Endodermal cell (in vitro differentiated cells): ENCODE measurements at places on chromosomes 2 and 18. TPM values are rescaled to one million over a fixed set of nuclear protein-coding genes. Genes with fewer than 3 reads are reported as not detected.
A peak's percentile ranks its signal among the peaks of the same experiment; 100 is the strongest.

- no peak for DNase-seq
Observed at GRCh38 chr2:77121518-77121917, 400.7 kb downstream of the LRRTM4 start.

DNA sequence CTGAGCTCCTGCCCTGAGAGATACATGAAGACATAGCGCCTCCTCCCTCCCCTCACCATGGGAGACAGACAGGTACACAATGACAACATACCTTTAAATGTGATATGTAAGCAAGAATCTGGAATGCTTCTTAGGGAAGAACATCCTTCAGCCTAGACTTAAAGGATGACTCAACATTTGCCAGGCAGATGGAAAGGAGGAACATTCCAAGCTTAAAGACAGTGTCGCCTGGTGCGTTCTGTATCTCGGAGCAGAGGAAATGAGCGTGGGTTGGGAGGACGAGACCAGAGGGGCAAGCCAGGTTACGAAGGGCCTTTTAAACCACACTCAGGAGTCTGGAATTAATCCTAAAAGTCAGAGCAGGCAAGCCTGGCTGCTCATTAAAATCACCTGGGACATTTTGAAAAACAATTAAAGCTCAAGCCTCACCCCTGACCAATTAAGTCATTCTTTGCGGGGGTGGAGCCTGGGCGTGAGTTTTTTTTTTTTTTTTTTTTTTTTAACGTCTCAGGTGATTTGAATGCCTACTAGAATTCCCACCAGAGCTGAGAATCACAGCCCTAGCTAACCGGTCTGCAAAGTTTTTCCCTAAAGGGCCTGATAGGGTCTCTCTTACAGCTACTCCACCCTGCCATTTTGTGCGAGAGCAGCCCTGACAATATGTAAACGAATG lies 131.2 kb upstream of the SEC11C start:
- DNase-seq = peak; percentile 82

Gene KYNU
- 2.3 to 4.2 TPM (median 3.2 TPM) in 3 replicates for total RNA-seq

- DNase-seq = no peak
Observed at GRCh38 chr18:63178971-63179370, 140.6 kb downstream of the BCL2 start.

- DNase-seq = no peak
Observed at GRCh38 chr2:59997371-59997770, 556.1 kb downstream of the BCL11A start.

Gene INHA
- total RNA-seq = 0.48 and 0.88 TPM in 2 replicates

- no peak for DNase-seq
Observed at GRCh38 chr18:55407774-55408535, 180.0 kb downstream of the TCF4 start.

GRCh38 chr2:233915128-233915527 lies 2.0 kb upstream of the TRPM8 start:
- no peak for DNase-seq
